PC-3 (cell line): ENCODE measurements at places on chromosomes 2 and 18. TPM values are rescaled to one million over a fixed set of nuclear protein-coding genes. Genes with fewer than 3 reads are reported as not detected.

- peak; percentile 55 for DNase-seq
Measured at GRCh38 chr2:37323781-37324535, 675 bp downstream of the PRKD3 start.

Gene ITPRIPL1
- not detected in 2 replicates for total RNA-seq

- DNase-seq, result peak; percentile 80
Measured at GRCh38 chr2:108922141-108922915, 66.7 kb downstream of the EDAR start.

GRCh38 chr18:8703092-8703709 is 2.2 kb upstream of the MTCL1 start:
- DNase-seq, result no peak

Gene RBMS1
- 36.4 and 38.8 TPM in 2 replicates for total RNA-seq

- DNase-seq, result peak; percentile 51
Measured at GRCh38 chr2:150174056-150174805, 313.2 kb downstream of the RND3 start.

- DNase-seq, result no peak
Measured at GRCh38 chr2:168322325-168323007, 75.1 kb upstream of the STK39 start.

DNA sequence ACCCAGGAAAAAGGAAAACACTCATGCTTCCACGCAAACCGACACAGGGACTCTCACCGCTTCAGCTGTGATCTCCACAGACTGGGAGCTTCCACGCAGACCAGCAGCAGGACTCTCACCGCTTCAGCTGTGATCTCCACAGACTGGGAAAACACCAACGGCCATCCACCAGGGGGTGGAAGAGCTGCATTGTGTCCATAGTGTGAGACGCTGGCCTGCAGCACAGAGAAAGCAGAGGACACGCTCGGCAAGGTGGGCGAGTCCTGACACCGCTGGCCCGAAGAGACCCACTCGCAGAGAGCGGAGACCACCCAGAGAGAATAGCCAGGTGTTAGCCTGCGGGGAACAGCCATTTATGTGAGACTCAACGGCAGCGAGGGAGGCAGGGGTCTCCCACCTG is 42.5 kb upstream of the NFATC1 start:
- DNase-seq, result peak; percentile 28

DNA sequence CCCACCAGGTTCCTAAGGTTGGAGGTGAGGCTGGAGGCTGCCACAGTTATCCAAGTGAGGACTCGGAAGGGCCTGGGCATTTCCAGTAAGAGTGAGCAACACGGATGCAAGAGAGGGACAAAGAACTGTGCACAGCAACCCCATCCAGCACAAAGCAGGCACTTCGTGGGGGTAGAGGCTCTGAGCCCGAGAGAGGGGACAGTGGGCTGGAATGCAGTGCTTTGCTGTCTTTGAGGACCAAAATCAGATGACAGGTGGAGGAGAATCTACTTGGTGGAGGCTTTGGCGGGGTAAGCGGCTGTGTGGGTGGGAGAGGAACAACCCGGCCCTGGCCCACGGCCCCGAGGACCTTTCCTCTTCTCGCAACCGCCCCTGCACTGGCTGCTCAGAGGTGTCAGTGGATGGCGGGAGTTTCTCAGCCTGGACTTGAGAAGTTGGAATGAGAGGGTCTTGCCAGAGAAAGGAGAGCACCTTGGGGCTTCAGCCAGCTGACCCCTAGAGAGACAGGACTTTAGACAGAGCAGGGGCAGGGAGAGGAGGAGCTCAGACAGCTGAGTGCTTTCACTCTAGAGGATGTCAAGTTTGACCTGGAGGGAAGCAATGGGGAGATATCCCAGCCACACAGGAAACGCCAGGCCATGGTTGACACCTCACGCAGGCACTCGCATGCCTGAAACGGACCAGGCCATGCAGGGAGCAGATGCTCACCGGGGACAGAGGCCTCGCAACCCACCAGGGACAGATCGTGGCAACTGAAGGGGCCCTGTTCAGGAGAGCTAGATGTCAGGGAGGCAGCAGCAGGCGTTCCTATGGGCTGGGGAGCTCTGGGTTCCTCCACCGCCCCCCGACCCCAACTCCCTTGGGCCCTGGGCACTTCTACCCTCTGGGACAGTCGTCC is 11.6 kb downstream of the RAMP1 start:
- no peak for DNase-seq

DNA sequence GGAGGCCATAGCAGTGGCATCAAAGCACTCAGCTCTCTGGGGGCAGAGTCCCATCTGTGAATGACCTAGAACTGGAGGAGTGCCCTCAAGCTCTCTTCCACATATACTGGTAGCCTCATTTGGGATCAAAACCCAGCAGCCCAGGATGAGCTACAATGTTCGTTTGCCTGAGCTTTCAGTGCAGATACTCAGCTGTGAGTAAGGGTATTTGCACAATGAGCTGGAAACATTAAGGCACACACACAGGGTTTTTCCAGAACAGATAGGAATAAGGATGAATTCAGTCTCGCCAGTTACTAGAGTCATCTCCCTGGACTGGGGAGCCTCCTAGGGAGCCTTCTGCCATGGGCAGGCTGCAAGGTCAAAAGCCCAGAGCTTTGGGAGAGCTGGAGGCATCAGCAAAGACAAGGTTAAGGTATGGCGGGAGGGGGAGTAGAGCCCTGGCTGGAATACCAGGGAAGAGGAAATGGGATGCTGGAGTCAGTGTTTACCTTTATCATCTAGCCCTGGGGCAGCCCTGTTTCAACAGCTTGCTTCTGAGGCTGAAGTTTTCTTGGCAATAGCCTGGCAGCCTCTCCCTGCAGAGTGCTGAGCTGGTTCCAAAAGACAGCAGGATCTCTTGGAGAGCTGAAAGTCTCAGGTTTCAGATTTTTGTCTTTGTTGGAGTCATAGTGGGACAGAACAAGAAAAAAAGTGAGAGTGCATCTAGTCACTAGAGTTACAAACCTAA is 187.7 kb downstream of the LOXHD1 start:
- peak; percentile 70 for DNase-seq

DNA sequence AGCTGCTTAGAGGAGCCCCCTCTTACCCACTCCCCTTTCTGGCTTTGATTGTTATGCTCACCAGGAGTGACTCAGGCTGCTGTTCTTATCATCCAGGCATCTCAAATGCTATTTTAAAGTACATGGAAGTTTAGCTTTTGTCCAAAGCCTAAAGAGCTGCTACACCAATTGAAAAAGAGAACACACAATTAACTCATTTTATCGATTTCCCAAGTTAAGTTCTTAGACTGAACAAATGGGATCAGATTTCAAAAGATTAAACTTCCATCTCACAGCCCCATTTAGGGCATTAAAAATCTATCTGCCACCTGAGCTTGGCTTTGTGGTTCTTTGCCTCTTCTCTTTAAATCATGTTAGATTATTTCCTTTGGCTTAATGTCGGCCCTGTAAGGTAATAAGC is 81.2 kb downstream of the MYO5B start:
- no peak for DNase-seq

Gene ABCG5
- not detected in 2 replicates for total RNA-seq

GRCh38 chr2:207156451-207157161 is 9.1 kb downstream of the KLF7 start:
- DNase-seq, result no peak

GRCh38 chr2:71100195-71100964 is 29.6 kb downstream of the MCEE start:
- DNase-seq, result peak; percentile 74

GRCh38 chr2:194044321-194044720 is 1612.7 kb upstream of the SLC39A10 start:
- no peak for DNase-seq

DNA sequence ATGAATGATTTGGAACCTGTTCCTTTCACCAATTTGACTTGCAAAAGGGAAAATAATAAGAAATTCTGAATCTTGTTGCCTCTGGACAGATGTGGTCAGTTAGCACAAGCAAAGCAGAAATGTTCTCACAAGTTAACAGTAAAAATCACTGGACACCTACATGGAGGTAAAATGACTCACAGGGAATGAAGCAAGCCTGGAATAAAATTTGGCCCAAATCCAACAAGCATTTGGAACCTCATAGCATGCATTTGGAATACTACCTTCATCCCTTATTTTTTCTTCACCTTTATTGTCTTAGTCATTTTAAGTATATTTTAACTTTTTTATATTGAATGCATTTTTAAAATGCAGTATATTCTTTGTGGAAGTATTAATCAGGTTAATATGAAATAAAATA is 602.9 kb downstream of the ARHGAP15 start:
- peak; percentile 77 for DNase-seq

Gene ACVR1C
- total RNA-seq, result 0.17 and 0.40 TPM in 2 replicates

DNA sequence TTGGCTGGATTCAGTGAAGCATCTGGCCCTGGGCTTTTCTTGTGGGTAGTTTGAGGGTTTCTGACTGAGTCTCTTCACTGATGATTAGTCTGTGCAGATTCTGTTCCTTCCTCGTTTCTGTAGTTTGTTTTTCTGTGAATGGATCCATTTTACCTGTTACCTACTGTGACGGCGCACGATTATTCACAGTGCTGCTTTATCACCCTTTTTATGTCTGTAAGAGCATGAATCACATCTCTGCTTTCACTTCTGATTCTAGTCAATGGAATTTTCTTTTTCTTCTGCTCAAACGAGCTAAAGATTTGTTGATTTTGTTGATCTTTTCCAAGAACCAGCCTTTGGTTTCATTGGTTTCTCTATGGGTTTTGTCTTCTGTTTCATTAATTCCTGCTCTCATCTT is 60.8 kb downstream of the SLC66A2 start:
- DNase-seq, result no peak

DNA sequence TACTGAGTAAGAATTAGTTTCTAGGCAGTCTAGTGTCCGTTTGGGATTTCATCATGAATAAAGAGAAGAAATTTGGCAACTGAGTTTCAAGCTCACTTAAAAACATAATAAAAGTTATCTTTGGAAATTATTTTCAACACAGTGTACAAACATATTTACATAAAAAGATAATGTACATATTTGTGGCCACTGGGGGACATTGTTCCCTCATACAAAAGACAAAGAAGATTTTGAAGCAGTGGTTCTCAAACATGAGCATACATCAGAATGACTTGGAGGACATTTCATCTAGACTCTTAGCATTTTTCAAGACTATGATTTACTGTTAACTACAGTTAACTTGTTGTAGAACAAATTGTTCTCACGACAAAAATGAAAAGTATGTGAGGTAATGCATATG is 15.7 kb upstream of the TTC21B start:
- DNase-seq, result no peak

- DNase-seq, result no peak
Measured at GRCh38 chr2:794554-795241, 117.5 kb upstream of the TMEM18 start.

- no peak for DNase-seq
Measured at GRCh38 chr18:75317703-75318102, 107.1 kb downstream of the TSHZ1 start.

DNA sequence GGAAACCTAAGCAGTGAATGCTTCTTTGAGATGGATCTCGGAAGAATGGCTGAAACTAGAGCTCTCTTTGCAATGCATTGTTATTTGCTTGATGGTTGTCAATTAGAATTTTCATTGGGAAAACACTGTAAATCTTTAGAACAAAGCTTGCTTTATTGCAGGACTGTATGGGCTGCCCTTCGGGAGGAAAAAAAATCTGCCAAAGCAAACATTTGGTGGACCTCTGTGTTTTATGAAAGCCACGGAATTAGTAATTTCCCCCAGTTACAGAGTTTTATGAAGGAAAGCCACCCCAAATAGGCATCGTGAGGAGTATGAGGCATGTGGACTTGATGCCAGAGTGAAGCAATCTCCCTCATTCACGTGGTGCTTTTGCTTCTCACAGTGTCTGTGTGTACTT is 33.5 kb downstream of the RHBDD1 start:
- DNase-seq, result peak; percentile 36

- DNase-seq, result no peak
Measured at GRCh38 chr2:240302041-240302440, 133.4 kb upstream of the GPC1 start.

DNA sequence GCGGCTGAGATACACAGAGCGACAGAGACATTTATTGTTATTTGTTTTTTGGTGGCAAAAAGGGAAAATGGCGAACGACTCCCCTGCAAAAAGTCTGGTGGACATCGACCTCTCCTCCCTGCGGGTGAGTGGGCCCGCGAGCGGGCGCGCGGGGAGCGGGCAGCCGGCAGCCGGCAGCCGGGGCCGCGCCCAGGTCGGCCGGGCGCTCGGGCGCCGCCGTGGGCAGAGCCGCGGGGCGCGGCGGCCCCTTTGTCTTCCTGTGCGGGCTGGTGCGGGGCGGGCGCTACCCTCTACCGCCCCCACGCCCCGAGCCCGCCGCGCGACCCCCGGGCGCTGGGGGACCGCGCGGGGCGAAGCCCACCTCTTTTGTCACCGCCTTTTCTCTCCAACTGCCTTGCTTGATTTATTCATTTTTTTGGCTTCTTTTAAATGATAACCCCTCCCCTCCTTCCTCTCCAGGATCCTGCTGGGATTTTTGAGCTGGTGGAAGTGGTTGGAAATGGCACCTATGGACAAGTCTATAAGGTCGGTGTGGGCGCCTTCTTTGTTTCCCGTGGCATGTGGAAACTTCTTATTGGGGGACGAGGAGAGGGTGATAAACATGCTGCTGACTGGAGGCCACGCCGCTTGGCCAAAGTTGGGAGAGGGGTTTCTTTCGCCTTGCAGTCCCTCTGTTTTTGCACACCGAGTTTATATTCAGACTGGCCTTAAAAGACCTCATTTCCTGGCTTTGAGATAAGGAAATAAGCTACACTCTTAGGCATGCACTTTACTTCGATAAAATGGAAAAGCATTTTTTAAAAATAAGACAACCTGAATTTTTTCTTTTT is 722 bp downstream of the MAP4K4 start:
- DNase-seq, result peak; percentile 24

- no peak for DNase-seq
Measured at GRCh38 chr2:43358410-43359201, 132.2 kb upstream of the ZFP36L2 start.

DNA sequence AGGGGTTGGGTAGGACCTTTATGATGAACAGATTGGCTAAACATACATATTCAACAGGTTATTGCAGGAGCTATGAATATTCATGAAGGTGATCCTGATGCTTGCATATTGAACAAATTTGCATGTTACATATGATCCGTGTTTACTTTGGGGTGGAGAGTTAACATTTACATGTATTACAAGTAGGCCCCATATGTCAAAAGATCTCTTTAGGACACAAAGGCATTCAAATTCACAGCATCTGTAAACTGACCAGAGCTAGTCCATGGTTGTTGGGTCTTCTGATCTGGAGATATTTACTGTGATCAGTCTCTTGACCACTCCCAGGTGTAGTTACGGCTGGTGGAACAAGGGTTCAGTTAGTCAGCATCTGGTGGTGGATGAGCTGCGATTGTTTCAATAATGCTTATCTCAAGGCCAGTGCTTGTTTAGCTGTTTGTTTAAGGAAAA is 80.4 kb downstream of the PMAIP1 start:
- DNase-seq, result no peak

Gene LPIN1
- 40.9 and 46.9 TPM in 2 replicates for total RNA-seq

DNA sequence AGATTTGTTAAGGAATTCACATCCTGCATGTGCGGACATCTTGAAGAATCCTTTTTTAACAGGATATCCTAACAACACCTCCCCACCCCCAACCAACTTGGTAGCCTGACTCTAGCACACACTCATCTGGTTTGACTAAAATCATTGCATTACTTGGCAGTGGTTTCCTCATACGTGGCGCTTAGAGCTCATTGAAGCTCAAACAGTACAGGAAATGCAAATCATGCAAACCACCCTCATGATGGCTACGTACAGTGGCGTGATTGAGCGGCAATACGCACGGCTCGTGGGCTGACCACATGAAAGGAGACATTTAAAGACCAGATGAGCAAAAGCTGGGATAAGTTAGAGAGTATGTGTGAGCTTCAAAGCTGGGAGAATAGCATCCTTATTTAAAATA is 336.2 kb downstream of the ZEB2 start:
- no peak for DNase-seq
